ENCODE measurements at places on chromosomes 6 and 20.
A peak's percentile ranks its signal among the peaks of the same experiment; 100 is the strongest.

- no peak for DNase-seq
These were observed 29.9 kb downstream of the KIF13A start for GRCh38 chr6:17957498-17957897.

GRCh38 chr6:64238071-64238470 is 602.5 kb downstream of the PHF3 start:
- no peak for DNase-seq

DNA sequence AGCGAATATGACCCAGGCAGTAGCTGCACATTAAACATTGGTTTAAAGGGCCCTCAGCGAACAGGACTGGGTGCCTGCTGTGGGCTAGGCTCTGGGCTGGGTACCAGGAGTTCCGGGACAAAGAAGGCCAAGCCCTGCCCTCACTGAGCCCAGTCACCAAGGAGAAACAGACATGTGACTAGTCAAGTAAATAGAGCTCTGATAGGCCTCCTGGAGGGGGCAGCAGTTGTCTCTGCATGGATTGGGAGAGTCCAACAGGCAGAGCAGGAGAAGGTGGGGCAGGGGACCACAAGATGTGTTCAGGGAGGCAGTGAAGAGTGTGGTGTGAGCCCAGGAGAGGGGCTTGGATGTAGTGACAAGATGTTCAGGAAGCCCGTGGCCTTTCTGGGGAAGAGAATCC is 3.1 kb downstream of the HM13 start:
- DNase-seq: peak; percentile 74

GRCh38 chr20:52473186-52473585 is 281.6 kb upstream of the ZFP64 start:
- DNase-seq: no peak

- no peak for DNase-seq
These were observed 18.2 kb upstream of the SASH1 start for GRCh38 chr6:148324297-148324985.

- DNase-seq: no peak
These were observed 7.8 kb upstream of the E2F1 start for GRCh38 chr20:33693741-33694638.

GRCh38 chr6:154613137-154613676 is 102.7 kb upstream of the CNKSR3 start:
- peak; percentile 40 for DNase-seq

GRCh38 chr6:13638626-13639025 is 23.5 kb downstream of the NOL7 start:
- no peak for DNase-seq

- DNase-seq: no peak
These were observed 92.1 kb upstream of the NEDD9 start for GRCh38 chr6:11324453-11325015.

DNA sequence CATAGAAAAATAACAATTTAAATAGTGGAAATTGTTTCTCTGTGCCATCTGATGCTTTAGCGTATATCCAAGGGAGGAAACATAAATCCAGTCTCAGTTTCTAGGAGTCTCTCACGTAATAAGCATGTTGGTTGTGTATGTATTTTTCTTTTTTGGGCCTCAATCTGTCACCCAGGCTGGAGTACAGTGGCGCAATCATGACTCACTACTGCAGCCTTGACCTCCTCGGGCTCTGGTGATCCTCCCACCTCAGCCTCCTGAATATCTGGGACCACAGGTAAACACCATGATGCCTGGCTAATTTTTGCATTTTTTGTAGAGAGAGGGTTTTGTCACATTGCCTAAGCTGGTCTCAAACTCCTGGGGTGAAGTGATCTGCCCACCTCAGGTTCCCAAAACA is 78.6 kb upstream of the PLN start:
- DNase-seq: no peak

- DNase-seq: no peak
These were observed 905.4 kb upstream of the FLRT3 start for GRCh38 chr20:15242773-15243172.

DNA sequence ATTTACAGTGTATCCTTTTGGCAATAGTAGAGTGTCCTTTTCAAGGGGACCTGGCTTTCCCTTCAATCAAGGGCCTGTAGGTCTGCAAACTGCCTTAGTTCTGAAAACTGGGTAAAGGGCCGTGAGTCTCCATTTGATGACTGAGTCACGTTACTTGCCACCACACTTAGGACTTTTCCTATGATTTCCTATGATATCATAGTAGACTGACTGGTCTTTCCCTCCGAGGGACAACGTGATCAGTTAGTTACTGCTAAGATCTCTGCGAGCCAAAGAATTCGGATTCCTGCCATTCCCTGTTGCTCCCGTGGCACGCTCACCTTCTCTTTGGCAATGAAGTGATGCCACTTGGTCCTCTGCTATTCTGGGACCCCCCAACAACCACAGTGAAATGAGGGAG is 8.4 kb downstream of the ZNF831 start:
- DNase-seq: no peak

DNA sequence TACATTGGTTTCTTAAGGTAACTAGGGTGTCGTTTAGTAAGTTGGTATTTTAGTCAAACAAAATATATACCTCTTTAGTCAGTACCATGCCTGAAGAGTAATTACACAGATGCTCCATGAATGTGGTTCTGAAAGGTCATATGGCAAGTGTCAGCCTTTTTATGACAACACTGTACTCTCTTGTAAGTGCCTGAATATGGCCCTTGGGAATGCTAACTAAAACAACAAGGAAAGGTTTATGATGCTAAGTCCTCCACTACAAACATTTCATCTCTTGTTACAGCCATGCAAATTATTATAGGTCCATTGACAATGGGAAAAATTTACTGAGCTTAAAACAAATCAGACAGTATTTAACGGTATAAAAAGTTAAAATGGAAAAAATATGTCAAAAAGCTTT is 39.0 kb upstream of the SUPT3H start:
- DNase-seq: no peak

DNA sequence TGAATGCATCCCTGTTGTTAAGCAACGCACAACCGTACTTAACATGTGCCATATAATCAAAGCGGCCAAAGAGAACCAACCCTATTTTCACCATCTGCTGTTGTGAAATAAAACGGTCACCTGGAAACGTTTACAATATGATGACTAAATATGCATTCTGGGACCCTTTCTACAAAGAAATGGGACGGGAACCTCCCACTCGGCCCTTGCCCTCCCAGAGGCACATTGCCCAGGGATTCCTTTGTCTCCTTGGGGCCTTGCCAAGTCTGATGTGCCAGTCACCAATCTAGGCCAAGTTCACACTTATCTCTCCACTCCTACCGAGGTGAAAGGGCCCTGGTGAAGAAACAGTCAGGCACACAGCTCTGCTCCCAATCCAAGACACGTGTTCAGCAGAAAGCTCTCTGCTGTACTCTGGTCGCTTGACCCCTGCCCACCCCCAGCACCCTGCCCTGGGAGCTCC is 427.4 kb upstream of the JARID2 start:
- no peak for DNase-seq

DNA sequence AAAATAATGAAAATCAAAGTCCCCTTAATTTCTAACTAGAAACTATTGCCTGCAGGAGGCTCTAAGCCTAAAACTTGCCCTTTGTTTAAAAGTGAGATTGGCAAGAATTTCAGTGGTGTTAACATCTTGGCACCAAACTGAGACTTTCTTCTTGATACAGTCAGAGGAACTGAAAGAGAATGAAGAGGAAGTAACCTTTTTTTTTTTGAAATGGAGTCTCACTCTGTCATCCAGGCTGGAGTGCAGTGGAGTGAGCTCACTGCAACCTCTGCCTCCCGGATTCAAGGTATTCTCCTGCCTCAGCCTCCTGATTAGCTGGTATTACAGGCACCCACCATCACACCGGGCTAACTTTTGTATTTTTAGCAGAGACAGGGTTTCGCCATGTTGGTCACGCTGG is 3.6 kb downstream of the DOP1A start:
- no peak for DNase-seq

- DNase-seq: no peak
These were observed 13.3 kb upstream of the PRIM2 start for GRCh38 chr6:57303931-57304681.

DNA sequence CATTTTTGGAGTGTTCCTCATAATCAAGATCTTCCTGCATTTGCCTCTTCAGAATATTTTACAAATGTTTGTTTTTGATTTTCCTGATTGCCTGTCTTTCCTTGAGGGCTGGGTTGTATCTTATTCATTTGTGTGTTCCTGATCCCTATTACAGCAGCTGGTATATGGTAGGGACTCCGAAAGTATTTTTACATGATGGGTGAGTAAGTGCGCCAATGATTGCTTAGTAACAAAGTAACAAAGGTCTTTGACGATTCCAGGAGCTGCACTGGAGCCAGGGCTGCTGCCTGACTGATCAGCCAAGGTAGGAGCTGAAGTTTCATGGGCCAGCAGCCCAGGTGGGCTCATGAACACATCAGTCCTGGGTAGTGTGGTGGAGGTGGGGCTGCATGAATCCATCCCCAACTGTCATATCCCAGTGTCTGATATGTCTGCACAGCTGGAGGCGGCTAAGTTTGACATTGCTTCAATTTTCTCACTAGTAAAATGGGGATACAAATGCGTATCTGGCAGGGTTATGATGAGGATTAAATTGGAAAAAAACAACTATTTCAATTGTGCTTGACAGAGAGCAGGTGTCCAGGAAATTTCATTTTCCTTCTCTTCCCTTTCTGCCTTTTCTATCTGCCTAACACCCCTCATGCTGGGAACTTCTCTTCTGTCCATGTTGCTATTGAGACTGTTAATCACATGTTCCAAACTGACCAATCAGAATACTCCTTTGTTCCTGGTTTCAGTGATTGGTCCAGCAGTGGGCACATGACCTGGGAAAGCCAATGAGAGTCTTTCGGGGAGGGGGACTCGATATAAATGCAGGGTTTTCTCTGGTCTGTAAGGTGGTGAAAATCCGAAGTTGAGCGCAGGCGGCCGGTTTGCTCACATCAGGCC is 90.7 kb downstream of the CDH26 start:
- no peak for DNase-seq

- DNase-seq: no peak
These were observed 74.9 kb downstream of the BFSP1 start for GRCh38 chr20:17456279-17456678.

- no peak for DNase-seq
These were observed 79.2 kb upstream of the PLN start for GRCh38 chr6:118468682-118469465.

- no peak for DNase-seq
These were observed 276.8 kb downstream of the NRN1 start for GRCh38 chr6:5729813-5730517.

DNA sequence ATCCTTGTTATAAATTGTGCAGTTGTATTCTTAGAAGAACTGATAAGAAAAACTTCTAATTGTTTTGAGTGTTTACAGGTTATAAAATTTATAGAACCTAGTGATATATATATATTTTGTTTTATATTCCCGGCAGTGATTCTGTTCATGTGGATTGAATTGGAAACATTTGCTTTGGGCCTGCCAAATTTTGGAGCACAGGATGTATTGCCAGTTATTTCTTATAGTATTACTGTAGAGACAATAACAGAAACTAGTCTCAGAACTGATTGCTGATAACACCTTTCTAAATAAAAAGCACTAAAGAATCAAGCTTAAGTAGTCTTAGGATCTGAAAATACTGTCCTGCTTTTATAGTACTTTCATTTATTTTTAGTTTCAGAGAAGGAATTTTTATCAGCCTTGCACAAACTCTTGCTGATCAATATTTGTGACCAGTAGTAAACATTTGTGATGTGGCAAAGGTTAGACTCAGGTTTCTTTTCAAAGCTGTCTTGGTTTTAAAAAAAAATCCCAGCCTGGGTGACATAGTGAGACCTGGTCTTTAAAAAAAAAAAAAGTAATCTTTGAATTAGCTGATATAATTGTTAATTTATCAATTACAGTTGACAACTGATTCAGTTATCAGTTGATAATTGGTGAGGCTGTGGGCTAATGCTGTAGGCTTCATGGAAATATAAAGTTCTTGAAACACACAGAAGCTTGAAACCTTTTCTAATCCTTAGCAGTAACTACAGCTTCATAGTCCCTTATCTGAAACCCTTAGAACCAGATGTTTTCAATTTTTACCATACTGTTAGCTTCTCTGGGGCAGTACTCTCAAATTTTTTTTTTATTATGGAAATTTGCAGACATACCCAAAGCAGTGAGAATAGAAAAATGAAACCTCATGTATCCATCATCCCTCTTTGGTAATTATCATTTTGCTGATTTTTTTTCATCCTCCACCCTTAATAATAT is 42.4 kb downstream of the RNGTT start:
- DNase-seq: no peak

GRCh38 chr6:20539387-20539786 is 5.1 kb downstream of the CDKAL1 start:
- DNase-seq: no peak

DNA sequence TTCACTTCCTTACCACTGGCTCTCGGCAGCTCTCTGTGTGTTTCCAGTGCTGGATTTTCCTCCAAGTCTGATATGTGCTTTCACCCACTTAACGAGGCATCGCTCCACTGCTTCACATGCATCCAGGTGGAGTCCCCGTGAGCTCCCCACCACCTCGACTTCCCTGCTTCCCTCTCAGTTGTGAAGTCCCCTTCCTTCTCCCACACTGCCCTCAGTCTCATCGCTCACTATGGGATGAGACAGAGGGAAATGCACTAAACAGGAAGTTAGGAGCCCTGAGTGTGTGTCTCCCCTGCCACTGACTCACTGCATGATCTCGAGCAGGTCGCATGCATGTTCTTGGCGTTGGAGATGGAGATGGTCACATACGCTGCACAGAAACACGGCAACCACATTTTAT is 84.0 kb downstream of the MTHFD1L start:
- no peak for DNase-seq

- DNase-seq: peak; percentile 71
These were observed 1.1 kb downstream of the SOX4 start for GRCh38 chr6:21594416-21595281.

GRCh38 chr20:1626528-1627199 is 6.9 kb upstream of the SIRPB1 start:
- DNase-seq: peak; percentile 1

DNA sequence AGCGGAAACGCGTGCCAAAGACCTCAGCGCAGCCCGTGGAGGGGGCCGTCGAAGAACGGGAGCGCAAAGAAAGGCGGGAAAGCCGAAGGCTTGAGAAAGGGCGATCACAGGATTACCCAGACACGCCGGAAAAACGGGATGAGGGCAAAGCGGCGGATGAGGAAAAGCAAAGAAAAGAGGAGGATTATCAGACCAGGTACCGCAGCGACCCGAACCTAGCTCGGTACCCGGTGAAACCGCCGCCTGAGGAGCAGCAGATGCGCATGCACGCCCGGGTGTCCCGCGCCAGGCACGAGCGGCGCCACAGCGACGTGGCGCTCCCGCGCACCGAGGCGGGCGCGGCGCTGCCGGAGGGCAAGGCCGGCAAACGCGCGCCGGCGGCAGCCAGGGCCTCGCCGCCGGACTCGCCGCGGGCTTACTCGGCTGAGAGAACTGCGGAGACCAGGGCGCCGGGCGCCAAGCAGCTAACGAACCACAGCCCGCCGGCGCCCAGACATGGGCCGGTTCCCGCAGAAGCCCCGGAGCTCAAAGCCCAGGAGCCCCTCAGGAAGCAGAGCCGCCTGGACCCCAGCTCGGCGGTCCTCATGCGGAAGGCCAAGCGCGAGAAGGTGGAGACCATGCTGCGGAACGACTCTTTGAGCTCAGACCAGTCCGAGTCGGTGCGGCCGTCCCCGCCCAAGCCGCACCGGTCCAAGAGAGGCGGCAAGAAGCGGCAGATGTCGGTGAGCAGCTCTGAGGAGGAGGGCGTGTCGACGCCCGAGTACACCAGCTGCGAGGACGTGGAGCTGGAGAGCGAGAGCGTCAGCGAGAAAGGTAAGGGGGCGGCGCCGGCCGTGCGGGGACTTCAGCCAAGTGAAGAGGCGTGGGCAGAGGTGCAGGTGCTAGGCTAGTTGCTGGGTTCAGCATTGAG is 296.2 kb downstream of the RIMS1 start:
- DNase-seq: peak; percentile 42
